HFFc6 (cell line): ENCODE measurements at places on chromosomes 13 and 19.

GRCh38 chr19:54312436-54313377 lies at the start of gene LILRA5:
LILRA5 (minus strand) TSS chr19:54313166; CDS start chr19:54313019, 147 bp downstream.
- no peak for DNase-seq

DNA sequence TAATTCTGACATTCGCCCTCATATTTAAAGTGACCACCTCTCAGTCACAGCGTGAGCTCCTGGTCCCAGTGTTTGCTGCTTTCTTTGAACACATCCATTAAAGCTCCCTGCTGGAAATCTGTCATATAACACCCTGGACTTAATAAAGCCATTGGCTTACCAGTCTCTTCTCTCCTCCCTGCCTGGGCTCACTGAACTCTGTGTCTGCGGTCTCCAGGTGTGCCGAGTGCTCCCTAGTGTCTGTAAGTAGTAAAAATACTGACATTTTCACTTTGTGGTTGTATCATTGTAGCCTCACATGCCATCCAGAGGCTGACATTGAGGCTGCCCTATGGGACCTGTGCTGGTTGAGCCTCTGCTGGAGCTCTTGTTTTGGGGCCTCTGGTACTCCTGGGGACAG lies 2.6 kb upstream of the PSG11 start:
- DNase-seq, result no peak

DNA sequence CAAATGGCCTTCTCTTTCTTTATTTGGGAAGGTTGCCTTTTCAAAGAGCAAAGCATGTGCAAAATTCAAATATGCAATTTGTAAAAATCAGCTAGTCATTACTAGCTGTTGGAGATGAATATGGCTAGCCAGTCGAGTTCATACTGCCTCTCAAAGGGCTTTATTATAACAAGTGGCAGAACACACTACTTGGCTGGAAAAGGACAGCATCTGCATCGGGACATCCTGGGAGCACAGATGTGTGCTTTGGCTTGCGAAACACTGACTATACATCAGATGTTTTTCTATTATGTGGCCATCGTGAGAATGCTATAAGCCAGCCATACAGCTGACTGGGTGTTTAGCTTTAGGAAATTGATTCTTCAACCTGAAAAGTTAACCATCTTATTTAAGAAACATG lies 424.2 kb downstream of the KCTD12 start:
- no peak for DNase-seq

GRCh38 chr13:26585136-26585535 lies 27.7 kb downstream of the WASF3 start:
- DNase-seq, result peak; percentile 18

GRCh38 chr13:31476753-31477152 lies 262.6 kb upstream of the RXFP2 start:
- DNase-seq, result no peak

- DNase-seq, result peak; percentile 55
These were observed 87.2 kb upstream of the TNFSF11 start for GRCh38 chr13:42486711-42487198.

GRCh38 chr19:39140594-39140993 lies 15.0 kb downstream of the PAK4 start:
- DNase-seq, result no peak

DNA sequence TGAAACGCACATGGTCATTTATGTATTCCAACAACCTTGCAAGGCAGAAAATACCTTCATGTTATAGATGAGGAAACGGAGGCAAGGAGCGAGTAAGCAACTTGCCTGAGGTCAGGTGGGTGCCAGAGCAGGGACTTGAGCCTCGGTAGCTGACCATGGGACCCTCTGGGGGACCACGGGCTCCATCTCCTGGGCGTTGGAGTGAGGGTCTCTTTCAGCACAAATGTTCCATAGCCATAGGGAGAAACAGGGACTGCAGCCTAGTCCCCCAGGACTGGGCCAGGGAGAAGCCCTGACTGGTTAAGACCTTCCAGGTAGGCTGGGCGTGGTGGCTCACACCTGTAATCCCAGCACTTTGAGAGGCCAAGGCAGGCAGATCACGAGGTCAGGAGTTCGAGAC lies 38.4 kb upstream of the ADGRE5 start:
- no peak for DNase-seq

- DNase-seq, result peak; percentile 39
These were observed 104.7 kb upstream of the FREM2 start for GRCh38 chr13:38582133-38582532.

- no peak for DNase-seq
These were observed 88.0 kb upstream of the FRY start for GRCh38 chr13:31943591-31943990.

DNA sequence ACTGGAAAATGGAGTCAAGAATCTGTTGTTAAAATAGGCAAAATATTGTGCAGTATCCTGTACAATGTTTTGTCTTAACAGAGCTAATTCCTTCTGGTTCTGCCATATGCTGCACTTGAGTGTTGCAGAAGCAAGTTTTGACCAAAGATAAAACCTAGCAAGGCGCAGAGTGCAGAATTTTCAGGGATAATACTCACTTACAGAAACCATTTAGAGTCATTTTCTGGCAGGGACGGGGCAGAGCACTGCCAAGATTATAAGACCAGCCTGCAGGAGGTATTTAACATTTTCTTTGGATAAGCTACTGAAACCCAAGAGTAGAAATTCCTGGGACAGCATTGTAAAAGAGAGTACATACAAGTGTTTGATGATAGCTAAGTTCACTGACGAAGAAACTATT lies 159.5 kb upstream of the EDNRB start:
- no peak for DNase-seq
